ENCODE measurements at places on chromosomes 12 and 14.
A peak's percentile ranks its signal among the peaks of the same experiment; 100 is the strongest.

DNA sequence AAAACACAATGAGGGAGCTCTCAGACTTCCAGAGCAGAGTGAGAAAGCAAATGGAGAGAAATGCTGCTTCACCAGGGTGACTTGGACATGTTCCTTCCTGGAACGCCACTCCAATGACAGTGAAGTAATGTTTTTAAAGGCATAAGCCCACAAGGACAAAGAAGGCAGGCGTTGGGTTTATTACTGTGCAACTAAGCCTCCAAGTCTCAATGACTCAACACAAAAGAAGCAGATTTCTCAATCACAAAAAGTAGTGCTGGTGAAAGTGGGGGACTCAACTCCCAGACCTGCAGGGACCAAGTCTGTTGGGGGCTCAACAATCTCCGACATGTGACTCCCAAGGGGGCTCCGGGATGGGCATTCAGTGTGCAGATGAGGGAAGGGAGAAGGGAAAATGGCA, 505.2 kb downstream of the BCL11B start:
- DNase-seq: no peak

DNA sequence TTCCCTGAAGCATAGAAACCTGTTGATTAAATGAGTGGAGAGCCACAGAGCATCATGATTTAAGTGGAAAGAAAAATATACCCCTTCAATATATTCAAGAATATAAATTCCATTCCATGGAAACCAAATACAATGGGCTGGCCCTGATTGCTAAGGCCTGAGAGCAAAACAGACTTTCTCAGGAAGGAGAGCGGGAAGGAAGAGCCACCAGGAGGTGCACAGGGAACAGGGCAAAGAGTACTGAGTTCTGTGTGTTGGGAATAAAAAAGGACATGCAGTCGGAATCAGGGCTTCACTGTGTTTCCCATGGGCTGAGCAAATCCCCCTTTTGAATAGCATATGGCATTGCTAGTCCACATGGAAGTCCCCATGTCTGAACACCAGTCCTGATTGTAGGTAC, 69.7 kb upstream of the PLEKHG3 start:
- DNase-seq: no peak

DNA sequence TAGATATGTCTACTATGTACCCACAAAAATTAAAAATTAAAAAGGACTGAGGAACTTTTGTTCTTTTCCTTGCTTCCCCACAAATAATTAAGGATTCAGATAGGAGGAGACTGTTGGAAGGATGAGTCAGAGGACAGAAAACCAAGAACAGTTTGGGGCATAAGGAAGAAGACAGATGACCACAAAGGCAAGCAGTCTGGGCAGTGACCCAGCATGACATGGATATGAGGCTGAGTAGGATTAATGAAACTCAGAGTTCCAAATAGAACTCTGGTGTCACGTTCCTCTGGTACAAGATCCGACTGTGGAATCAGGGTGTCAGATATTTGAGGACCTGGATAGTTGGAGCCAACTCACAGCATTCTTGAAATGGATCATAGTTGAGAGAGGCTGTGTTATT, 89.3 kb upstream of the SLC38A4 start:
- no peak for DNase-seq

- DNase-seq: no peak
Measured at GRCh38 chr12:102487226-102487625, 6.9 kb upstream of the IGF1 start.

DNA sequence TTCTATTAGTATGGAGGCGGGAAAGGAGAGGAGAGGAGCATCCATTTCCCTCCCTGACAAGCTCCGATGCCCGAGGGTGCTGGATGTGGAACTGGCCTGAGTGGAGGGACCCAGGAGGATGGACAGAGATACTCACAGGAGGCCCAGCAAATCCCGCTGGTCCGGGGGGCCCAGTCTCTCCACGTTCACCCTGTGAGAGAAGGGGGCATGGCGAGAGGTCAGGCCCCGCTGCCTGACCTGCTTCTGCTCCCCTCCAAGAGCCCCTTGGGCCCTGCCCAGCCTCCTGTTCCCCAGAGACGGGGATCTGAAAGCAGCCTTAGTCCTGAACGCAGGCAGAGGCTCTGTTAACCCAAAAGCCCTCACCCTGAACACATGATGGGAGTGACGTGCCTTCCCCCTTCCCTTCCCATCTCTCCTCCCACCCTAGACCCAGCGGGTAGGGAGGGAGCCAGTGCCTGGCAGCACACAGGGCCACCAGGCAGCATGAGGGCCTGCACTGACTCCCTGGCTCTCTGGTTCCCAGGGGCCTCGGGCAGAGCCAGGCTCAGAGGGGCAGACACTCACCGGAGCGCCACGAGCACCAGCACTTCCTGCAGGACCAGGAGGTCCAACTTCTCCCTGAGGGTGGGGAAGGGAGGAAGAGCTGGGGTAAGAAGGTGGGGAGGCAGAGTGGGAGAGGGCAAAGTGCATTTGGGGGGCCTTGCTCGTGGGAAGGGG, 17.5 kb downstream of the TMEM106C start:
- DNase-seq: no peak

DNA sequence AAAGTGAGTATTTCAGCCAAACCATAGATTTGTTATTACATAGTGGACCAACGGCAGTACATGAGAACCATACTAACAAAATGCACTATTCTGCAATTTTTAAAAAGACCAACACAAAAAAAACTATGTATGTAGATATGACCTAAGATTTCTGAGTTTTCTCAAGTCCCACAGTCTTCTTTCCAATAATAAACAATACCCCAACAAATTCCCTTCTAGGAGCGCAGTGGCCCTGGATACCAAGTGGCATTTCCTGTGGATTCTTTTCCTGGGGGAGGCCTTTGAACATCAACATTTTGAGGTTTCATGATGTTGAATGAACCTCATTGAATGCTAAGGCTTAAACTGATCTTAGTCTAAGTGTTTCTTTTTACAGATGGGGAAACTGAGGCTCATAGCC, 210.5 kb downstream of the BCAT1 start:
- DNase-seq: no peak

- no peak for DNase-seq
Measured at GRCh38 chr12:124024263-124024678, 51.3 kb downstream of the ZNF664 start.

DNA sequence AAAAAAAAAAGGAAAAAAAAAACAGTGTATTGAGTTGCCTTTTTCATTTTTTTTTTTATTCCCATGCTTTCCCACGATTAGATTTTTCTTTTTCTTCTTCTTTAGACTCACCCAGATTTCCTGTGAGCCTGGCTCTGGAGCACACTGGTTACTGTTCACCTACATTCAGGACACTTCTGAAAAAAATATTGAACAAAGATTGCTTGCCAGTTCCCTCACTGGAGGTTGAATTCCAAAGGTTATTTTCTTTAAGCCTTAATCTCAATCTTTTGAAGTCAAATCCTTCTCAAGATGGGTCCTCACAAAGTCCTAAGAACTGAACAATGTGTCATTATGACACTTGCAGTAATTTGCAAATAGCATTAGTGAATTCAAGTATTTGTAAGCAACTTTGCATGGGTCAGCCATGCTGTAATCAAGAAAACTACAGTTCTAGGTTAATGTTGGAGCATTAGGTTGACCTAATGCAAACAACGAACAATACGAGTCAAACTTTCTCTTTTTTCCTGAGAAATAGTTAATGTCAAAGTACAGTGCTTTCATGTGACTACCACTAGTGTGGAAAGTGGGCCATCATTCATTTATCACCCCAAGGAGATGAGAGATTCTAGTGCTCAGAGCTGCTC, 49.2 kb upstream of the DUSP6 start:
- no peak for DNase-seq

DNA sequence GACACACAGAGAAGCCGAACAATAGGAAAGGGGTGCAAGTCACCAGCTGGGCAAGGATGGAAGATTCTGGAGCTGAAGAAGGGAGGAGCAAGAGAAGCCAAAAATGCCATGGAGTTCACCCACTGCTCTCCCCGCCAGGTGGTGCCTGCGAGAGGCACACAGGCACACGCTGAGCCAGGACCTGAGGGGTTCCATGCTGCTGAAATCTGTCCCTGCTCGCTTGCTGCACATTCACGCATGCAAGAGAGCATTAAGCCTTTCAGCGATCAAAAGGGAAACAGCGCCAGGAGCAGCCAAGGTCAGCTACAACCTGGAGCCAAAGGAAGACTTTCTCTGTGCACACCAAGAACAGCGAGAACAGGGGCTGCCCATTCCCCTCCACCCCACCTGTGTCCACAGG, 104.1 kb downstream of the ANO2 start:
- DNase-seq: no peak

GRCh38 chr12:104502217-104502616, 45.5 kb downstream of the CHST11 start:
- DNase-seq: no peak

DNA sequence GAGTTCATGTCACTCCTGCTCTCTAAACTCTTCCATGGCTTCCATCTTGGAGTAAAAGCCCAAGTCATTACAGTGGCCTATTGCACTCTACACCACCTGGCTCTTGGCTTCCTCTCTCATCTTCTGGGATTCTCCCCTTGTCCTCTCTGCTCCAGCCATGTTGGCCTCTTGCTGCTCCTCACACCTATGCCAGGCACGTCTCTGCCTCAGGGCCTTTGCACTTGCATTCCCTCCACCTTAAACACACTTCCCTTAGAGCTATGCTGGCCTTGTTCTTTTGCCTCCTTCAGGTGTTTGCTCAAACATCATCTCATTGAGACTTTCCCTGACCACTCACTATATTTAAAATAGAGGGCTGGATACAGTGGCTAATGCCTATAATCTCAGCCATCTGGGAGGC, 23.3 kb upstream of the RPH3A start:
- DNase-seq: no peak

DNA sequence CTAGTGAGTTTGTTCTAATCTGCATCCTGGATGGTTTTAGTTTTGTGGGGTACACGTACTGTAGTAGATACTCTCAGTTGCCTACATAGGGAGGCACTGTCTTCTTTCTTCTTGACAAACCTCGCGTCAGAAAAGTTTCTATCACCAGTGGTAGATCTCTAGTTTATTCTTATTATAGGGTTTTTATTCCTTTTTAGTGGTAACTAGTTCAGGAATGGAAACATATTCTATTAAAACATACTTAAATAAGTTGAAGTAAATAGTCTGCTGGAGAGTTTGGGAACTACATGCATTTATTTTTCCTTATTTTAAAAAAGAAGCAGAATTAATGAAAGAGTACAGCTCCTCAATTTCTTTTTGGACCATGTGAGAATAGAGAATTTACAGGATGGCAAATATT, 33.6 kb upstream of the OR9K2 start:
- DNase-seq: no peak

DNA sequence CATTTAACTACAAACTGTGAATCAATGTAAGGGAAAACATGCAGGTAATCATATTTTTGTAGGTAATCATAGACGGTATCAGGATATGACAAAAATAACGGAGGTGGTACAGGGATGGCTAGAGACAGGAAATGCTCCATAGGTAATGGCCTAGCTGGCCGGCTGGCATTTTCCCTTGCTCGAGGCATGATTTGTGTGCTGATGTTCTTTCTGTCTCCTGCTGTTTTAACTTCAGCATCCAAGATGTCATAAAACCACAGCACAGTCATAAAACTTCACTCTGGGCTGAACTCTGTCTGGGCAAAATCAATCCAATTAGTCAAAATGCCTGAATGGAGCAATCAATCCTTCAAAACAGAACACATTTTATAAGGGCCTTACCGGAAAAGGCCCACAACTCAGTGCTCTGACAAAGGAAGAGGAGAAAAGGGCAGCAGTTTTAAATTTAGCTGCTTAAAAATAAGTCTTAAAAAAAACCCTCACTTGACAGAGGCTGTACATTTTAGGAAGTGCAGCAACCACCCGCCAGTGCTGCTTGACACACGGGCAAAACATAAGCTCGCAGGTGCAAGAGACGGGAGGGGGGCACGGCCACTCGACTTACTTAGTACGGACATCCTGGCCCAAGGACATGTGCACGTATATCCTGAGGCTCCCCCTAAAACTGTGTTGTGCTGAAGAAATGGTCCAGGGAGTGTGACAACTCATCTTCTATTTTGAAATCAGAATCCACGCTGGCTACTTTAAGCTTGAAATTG, 40.5 kb upstream of the GPR68 start:
- no peak for DNase-seq

DNA sequence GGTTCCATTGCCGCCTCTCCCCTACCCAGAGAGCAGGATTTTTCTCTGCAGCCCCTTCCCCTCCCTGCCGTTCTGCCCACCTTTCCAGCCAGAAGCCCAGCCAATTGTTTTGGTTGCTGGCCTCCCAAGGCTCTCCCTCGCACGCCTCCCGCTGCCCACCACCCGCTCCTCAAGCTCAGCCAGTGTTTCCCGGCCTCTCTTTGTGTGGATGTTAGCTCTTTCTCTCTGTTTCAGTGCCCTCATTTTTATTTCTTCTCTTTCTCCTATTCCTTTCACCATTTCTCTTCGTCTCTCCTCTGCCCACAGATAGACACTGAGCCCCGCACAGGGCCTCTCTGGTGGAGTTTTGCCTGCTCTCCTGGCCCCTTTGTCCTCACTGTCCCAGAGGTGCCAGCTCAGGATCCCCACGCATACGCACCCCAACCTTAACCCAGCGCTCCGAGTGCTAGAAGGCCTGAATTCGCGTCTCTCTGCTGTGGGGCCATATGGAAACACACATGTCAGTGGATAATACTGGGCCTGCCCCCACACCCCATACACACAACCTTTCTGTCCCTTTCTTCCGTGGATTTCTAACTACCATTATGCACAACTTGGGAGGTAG, 54.9 kb downstream of the SMUG1 start:
- DNase-seq: no peak

DNA sequence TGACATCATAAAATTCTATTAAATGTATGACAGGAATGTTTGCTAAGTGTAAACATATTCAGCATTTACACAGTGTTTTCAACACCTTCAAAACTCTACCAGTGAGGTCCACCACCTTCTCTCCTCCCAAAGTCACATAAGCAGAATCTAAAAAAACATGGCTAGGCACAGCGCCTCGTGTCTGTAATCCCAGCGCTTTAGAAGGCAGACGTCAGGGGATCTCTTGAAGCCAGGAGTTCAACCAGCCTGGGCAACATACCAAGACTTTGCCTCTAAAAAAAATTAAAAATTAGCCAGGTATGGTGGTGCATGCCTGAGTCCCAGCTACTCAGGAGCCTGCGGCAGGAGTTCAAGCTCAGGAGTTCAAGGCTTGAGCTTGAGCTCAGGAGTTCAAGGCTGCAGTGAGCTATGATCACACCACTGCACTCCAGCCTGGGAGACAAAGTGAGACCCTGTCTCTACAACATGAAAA, 30.0 kb downstream of the NUMB start:
- DNase-seq: no peak

GRCh38 chr12:27009881-27010301, 4.3 kb downstream of the TM7SF3 start:
- DNase-seq: no peak

DNA sequence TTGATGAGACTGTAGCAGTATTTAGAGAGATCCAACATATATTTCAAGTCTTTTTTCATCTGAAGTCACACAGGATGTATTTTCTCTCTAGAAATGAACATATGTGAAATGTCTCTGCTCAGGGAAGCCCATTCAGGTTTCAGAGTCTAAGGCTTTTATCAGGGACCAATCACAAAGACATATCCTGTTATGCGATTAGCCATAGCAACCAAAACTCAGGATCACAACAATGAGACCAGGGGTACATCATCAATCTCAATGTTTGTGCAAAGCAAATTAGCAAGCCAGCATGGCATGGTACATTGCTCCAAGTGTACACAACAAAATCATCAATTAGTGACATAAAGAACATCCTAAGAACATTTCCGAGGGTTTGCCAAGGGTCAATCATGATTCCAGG, 99.2 kb upstream of the AMN1 start:
- peak; percentile 9 for DNase-seq

GRCh38 chr12:69513297-69513696, 43.1 kb downstream of the FRS2 start:
- DNase-seq: no peak

GRCh38 chr14:99265571-99265970, 6.4 kb downstream of the BCL11B start:
- DNase-seq: no peak
